ENCODE measurements at places on chromosomes 12 and 14.
A peak's percentile ranks its signal among the peaks of the same experiment; 100 is the strongest.

DNA sequence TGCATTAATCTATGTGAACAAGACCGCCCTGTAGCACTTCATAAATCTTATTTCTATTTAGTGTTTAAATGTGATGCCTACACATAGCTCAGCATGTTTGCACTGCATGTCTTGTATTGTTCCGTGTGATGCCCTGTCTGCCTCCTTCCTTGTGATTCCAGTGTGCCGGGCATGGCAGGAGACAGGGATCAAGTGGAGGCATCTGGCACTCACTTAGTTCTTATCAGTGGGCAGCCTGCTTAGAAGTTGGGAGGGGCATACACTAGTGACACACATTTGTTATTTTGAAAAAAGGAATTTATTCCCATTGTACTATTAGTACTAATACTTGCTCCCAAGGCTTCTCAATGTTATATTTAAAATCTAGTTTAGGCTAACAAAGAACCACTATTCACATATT is 176.4 kb downstream of the KCNA5 start:
- DNase-seq: no peak

DNA sequence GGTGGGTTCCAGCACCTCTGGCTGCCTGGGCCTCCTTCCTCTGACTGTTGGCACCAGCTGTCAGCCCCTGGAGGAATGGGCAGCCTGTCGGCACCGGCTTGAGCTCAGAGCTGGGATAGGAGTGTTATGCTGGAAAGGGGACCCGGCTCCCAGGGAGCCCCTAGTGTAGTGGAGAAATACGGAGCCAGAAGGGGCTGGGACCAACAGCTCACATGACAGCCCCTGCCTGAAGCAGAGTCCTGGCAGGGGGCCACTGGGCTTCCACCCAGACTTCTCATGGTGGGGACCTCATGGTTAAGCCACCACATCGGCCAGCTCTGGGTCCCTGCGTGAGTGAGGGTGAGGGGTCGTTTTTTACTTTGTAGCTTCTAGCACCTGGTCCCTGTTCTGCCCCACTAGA is 174.5 kb downstream of the TSPAN9 start:
- DNase-seq: no peak

DNA sequence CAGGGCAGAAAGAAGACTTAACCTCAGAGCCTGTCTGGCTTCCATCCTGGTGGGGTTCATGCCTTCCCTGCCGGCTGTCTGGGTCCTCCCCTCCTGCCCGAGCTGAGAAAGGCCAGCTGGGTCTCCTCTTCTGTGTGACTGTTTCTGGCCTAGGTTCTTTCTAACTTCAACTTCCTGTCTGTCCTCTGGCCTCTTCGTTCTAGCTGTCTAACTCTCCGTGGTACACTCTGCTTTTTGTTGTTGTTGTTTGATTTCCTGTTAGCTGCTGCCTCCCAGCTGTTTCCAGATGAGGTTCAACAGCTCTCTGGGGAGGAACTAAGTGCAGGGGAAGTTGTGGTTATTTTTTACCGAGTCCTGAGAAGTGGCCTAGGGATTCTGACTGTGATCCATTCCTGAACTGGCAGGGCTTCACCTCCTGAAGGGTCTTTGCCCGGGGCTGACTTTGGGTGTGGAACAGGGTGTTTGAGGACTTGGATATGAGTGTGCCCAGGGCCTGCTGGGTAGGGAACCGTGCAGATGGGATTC is 3.2 kb downstream of the MLXIP start:
- DNase-seq: no peak

DNA sequence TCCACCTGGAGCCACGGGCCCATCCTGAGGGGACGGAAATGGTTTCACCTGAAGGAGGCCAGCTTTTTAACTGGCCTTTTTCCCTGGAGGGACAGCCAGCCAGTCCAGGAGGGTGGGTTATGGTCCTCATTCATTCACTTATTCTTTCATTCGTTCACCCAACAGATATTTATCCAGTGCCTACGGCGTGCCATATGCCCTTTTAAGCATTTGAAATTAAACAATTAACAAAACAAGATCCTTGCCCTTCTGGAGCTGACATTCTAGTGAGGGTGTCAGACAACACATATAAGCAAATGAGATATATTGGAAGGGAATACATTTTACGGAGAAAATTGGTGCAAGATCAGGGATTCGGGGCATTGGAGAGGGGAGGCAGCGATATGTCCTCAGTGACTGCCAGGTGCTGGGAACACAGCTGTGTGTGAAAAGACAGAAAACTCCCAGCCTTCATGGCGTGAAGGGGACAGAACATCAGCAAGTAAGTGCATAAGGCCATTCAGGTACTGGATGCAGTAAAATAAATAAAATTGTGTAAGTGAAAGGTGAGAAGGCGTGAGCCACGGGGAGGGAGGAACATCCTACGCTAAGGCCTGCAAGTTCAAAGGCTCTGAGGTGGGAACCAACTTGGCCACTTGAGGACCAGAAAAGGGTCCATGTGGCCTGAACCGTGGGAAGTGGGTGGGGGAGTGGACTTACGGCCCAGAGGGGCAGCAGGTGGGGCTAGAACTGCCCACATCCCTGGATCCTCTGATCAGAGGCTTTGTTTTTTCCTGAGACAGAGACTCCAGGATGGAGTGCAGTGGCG is 684 bp upstream of the ABCB9 start:
- DNase-seq: no peak

DNA sequence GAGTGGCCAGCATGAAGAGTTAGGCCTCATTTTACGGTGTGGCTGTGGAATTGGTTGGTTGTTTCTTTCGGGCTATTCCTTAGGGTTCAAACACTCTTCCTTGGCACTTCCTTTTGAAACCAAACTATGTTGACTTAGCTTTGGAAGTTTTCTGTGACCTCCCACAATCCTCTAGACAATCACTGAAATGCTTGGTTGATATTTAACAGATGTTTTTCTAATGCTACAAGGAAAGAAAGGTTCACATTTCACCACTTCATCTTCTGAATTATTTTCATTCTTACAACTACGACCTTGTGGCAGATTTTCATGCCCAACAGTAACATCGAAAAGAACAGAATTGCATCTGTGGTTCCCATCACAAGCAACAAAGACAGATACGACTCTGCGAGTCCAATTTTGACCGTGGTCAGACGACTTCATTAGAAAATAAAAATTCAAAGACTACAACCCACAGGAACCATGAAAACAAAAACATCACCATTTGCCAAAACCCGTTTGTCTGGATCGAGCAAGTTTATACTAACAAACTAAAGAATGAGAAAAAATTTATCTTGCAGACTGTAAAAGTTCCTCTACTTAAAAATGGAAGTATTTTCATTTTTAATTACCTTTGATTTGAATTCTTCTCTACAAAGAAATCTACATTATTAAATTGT is 16.9 kb downstream of the PRKAB1 start:
- DNase-seq: no peak

GRCh38 chr14:85921241-85921640 is 391.3 kb downstream of the FLRT2 start:
- DNase-seq: no peak

DNA sequence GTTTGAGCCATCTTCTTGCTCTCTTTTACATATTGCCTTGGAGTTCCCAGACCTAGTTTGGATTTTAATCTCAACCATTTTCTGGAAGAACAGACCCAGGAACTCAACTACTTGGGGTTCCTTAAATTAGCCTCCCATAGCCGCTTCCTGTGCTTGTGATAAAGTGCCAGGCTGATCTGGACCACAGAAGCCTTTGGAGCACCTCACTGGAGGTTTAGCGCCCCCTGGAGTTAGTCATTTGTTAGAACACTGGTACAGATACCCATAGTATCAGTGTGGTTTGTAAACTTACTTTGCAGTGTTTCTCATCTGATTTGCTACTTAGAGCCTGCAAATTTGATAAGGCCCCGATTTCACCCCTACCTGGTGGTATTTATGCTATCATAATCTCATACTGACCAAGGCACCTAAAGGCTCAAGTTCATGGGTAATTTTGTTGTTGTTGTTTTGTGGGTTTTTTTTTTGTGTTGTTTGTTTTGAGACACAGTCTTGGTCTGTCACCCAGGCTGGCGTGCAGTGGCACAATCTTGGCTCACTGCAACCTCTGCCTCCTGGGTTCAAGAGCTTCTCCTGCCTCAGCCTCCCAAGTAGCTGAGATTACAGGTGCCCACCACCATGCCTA is 3.7 kb downstream of the UNC119B start:
- peak; percentile 35 for DNase-seq

GRCh38 chr14:51676549-51676948 is 24.8 kb downstream of the FRMD6 start:
- DNase-seq: no peak

DNA sequence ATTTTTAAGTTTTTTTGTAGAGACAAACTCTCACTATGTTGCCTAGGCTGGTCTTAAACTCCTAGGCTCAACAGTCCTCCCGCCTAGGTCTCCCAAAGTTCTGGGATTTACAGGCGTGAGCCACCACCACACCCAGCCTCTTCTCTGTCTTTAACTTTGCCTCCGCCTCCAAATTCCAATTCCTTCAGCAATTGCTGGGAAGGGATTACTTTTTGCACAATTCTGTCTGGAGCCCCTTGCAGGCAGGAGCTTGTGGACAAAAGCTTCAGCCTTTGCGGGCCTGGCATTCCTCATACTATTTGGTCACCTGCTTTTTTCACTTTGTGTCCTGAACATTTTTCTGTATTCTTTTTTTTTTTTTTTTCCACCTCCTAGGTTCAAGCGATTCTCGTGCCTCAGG is 26.0 kb downstream of the SH2B3 start:
- no peak for DNase-seq

GRCh38 chr12:24759155-24759554 is 189.7 kb downstream of the BCAT1 start:
- no peak for DNase-seq

DNA sequence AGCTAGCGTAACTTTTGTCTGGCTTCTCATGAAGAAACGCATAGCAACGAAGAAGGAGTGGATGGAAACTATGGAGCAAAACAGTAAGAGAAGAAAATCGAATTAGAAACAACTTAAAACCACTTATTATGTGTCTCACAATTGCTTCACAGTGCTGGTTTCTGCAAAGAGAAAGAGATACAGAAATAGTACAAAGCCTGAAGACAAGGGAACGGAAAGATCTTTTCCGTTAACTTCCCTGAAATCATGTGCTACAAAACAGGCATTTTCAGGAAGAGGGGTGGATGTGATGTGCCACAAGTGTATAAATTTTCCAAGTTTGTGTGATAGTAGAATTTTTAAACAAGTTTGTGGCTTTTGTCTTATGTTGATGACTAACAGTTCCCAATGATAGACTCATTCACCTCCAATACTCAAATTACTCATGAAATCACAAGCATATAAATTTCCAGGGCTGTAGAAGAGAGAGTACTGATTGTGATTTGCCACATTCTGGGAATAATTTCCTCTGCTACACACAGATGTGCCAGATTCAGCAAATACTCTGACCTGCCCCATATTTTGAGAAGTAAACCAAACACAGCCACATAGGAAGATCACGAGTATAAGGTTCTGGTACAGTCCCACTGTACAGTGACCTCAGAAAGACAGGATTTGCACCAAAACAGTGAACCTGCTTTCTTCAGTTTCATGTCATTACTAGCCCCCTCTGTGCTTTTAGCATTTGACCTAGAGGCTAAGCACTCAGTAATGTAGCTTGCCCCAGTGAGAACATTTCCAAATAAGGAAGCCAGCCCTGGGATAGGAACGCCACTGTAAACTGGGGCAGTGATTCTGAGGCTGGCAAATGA is 41.4 kb upstream of the PPFIA2 start:
- DNase-seq: no peak

DNA sequence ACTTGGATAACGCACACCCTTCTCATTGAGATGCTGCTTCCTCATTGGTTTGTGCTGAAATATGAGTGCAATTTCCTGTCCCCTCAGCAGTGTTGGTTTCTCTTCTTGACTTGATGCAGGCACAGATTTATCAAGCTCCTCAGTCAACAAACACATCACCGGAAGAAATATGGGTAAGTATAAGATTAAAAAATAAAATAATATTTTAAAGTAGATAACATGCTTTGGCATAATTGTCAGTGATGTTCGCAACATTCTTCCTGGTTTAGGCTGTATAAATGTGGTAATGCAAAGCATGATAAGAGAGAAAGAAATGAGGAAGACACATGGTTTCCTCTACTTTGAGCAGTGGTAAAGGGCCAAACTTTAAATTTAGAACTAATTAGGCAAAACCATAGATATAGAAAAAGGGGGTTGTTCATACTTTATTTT is at the start of gene GPR65:
GPR65 (plus strand) TSS at position 86 of the 432 bp plus-strand sequence. CDS start 5,713 bp downstream, outside the sequence.
- DNase-seq: no peak

DNA sequence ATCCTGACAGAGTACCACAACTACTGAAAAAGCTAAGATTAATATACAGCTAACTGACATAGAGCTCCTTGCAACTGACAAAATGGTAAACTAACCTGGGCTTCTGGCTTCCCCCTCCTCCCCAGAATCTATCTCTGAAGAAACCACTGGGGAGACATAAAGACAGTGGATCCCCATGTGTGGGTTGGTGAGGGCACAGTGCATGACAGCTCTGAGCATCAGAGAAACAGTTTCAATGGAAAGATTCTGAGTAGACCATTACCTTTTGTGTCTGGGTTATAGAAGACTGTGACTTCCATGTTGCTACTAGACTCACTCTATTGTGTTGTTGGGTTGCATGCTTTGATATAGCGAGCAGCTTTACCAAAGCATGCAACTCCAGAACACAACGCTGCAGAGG is 247.4 kb downstream of the EFCAB11 start:
- DNase-seq: no peak

DNA sequence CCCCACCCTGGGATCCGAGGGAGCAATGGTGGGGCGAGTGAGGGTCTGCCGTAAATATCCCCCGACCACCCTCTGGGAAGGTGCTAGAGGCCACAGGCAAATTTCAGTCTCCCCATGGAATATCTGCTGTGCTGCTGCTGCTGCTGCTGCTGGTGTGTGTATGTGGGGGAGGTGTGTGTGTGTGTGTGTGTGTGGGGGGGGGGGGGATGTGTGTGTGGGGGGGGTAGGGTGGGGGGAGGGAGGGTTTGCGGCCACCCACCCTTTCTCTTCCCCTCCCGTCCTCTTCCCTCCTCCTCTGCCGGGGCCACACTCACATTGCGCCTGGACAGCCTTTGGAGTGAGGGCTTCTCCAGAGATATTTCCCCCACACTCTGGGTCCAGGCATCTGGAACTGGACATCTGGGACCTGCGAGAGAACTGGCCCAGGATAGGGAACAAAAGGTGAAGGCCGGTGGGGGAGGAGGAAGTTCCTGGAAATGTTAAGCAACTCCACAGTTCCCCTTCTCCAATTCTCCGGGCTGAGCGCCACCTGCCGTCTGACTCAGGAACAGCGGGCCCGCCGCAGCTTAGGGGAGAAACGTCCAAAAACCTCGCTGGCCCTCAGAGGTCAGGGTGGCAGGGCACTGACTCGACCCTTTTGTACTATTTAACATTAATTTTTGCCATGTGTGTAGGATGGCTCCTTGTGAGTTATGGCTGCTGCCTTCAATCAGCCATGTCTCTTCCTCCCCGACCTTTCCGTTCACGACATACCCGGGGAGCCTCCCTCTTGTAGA is at the start of gene C1RL:
C1RL (minus strand) TSS at position 419 of the 776 bp plus-strand sequence; CDS start at position 385, 34 bp downstream.
- peak; percentile 64 for DNase-seq

- DNase-seq: no peak
These were observed 671.2 kb downstream of the LRFN5 start for GRCh38 chr14:42277840-42278239.

GRCh38 chr12:6890789-6891645 is 13.6 kb upstream of the LRRC23 start:
- DNase-seq: peak; percentile 99

Data from stimulated activated CD8-positive, alpha-beta memory T cell treated with anti-CD3 and anti-CD28 coated beads, Interleukin-12 subunit alpha, Interleukin-12 subunit beta, amount 100 ng/mL, for 4 hours (primary cell).